Pons (tissue), 1 donor: ENCODE measurements at places on chromosomes 6 and 20.
A peak's percentile ranks its signal among the peaks of the same experiment; 100 is the strongest.

- peak; percentile 78 for DNase-seq
These were observed 171.4 kb upstream of the ZNF337 start for GRCh38 chr20:25867776-25868649.

GRCh38 chr20:42604998-42605956 lies 584.4 kb downstream of the PTPRT start:
- DNase-seq: no peak

- DNase-seq: peak; percentile 92
These were observed 52.3 kb upstream of the IFNGR1 start for GRCh38 chr6:137271245-137272183.

DNA sequence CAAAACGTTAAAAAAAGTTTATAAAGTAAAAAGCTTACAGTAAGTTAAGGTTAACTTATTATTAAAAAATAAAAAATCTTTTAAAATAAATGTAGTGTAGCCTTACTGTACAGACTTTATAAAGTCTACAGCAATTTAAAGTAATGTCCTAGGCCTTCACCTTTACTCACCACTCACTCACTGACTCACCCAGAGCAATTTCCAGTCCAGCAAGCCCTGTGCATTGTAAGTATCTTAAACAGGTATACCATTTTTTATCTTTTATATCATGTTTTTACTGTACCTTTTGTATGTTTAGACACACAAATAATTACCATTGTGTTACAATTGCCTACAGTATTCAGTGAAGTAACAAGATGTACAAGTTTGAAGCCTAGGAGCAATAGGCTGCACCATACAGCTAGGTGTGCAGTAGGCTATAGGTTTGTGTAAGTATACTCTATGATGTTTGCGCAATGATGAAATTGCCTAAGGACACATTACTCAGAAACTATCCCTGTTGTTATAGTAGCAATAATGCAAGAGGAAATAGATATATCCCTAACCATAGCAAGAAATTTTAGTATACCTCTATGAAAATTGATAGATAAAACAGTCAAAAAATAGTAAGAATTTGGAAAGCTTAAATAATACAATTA lies 39.5 kb downstream of the FBXO5 start:
- no peak for DNase-seq

DNA sequence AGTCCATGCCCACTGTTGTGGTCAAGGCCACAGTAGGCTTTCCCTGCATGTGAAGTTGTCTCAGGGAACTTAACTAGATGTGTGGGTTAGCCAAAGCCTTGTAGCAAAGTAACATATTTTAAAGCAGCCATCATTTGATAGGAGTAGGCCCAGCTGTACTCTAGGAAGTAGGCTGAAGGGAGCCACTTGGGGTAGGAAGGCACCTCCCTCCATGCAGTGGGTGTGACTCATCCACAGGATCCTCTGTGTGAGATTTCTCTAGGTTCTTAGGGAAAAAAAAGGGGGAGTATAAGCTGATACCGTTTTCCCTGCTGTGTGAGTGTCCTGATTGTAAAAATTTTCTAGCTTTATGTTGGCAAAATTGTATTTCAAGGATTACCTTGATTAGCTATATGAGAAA lies 44.7 kb downstream of the VAPB start:
- no peak for DNase-seq

DNA sequence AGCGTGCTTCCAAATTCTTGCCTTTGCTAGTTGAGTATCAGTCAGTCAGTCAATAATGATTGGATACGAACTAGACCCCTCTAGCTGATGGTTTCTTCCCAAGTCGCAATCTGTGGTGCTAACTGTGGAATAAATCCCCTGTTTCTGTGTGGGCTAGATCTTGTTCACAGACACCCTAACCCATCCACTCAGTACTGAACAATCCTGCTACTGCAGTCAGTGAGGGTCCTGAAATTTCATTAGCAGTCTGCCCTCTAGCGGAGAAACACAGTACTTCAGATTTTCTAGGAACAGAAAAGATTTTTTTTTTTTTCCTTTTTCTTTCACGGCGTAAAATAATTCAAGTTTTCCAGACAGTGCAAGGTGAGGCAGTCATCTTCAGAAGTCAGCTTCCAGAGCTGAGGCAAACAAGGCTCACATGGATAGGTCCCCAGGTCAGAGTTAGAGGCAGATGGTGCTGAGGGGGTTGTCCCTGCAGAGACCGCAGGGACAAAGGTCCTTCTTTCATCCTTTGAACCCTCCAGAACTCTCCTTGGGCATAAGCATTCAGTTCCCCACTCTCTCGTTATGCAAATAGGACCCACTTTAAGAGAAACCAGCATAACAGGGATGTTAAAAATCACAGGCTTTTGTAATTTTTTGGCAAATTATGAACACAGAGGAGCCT lies 119.6 kb downstream of the SCML4 start:
- peak; percentile 51 for DNase-seq

GRCh38 chr6:121435444-121436069 lies at the start of gene GJA1:
TSS of gene GJA1 (plus strand) at chr6:121435646. CDS start at chr6:121446848, 11,202 bp downstream.
- DNase-seq: peak; percentile 63

DNA sequence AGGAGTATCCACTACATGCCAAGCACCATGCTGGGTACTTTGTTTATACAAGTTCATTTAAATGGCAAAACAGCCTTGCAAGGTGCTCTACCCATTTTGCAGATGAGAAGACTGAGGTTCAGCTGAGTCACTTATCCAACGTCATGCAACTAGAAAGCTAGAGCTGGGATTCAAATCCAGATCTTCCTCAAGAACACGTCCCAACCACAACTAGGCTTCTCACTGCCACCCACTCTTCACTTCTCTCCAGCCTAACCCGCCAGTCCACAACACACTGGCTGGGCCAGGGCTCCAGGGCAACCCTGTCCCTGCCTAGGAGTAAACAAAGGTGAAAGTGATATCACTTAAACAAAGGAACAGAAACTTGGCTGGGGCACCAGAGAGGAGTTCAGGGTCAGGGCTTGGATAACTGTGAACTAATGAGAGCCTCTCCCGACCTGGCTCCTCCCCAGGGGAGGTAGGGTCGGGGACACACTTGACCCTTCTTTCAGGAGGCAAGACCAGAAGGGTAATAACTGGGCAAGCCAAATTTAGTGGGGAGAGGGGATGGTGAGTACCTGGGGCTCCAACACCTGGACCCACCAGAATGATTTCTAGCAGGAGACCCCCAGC lies 7.9 kb downstream of the SDC4 start:
- DNase-seq: no peak

DNA sequence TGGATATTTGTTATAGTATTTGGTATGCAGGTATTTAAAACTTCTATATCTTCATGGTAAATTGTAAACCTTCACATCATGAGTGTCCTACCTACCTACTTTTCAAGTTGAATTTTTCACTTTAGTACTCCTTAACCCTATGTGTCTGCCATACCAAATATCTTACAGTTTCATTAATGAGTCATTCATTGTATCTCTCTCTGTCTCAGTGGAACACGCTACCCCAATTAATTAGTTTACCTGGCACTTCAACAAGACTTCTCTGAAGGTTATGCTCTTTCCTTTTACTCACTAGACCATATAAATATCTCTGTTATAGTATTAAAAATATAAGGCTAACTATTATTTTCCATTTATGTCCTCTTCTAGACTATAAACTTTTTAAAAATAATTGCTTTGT lies 123.9 kb upstream of the GJE1 start:
- DNase-seq: no peak

GRCh38 chr20:19785173-19785982 lies 27.3 kb downstream of the RIN2 start:
- peak; percentile 64 for DNase-seq

- no peak for DNase-seq
These were observed 423.4 kb upstream of the IMPG1 start for GRCh38 chr6:76495909-76496308.

- no peak for DNase-seq
These were observed 425 bp downstream of the FOXA2 start for GRCh38 chr20:22583773-22584521.

GRCh38 chr6:53682632-53683031 lies 17.1 kb upstream of the KLHL31 start:
- no peak for DNase-seq

DNA sequence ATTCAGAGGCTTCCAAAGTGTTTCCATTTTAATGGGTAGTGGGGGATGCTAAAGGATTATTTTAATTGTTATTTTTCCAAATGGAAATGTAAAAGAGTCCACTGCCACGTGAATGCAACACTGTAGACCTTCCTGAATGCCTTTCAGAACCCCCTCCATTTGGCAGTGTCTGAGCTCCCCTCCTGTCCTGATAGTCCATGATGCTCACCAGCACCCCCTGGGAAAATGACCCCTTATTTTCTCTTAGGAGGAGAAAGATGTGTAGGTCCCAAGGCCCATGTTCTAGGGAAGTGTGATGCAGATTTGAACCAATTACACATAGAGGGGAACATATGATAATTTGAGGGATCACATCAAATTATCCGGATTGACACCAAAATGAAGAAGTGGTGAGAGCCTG lies 46.8 kb upstream of the SH3BGRL2 start:
- no peak for DNase-seq

GRCh38 chr6:70351461-70351860 lies 48.6 kb upstream of the COL9A1 start:
- DNase-seq: peak; percentile 34

GRCh38 chr20:48745330-48745729 lies 82.5 kb downstream of the PREX1 start:
- no peak for DNase-seq

DNA sequence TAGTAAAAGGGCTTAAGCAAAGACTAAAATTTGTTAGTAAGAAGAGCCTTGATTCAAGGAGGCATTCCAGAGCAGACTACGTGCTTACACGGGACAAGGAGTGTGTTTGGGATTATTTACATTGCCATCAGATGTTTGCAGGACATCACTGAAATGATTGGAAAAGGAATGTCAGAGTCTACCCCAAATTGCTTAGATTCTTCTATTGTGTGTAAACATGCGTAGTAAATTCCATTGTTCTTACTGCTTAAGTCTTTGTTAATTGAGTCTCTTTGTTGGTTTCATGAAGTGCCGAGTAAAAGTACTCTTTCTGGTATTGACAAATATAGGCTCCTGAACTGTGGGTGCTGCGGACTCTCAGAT lies 60.5 kb downstream of the CD83 start:
- DNase-seq: no peak

- DNase-seq: no peak
These were observed 38.8 kb downstream of the SRC start for GRCh38 chr20:37384683-37385174.

DNA sequence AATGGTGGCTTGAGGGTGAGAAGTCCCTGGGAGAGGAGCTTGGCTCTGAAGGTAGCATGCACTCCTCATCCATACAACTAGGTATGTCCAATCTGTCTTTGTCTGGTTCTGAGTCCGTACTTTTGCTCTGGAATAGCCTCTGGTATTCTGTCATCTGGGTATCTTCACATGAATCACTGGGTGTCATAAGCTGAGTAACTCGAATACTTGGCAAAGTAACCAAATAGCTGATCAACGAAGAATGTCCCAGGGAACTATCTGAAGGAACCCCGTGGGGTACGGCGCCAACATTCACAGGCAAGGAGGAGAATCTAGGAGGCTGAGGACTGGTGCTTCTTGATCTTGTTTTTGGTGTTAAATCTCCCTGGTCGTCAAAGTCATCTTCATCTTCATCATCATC lies 184.8 kb downstream of the HIVEP2 start:
- no peak for DNase-seq

- peak; percentile 76 for DNase-seq
These were observed at the start of gene BICRAL for GRCh38 chr6:42781796-42782688. TSS of gene BICRAL (plus strand) at chr6:42782052. CDS start at chr6:42822023, 39,971 bp downstream.

DNA sequence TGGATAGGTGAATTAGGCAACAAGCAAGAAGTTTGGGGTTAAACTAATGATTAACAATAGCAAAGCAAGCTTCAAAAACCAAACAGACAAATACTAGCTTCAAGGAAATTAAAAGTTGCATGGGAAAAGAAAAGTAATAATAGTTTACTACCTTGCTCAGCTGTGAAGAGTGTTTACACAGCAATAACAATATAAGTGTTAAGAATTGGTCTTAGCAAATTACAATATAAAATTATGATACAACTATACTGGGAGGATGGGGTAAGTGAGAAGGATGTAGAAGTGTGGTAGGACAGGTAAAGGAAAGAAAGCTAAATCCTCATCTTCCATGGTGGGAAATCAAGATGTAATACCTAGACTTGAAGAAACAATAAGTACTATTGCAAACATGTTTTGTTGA lies 137.7 kb upstream of the MAFB start:
- no peak for DNase-seq

GRCh38 chr6:2817903-2818443 lies 23.7 kb downstream of the SERPINB1 start:
- DNase-seq: no peak

DNA sequence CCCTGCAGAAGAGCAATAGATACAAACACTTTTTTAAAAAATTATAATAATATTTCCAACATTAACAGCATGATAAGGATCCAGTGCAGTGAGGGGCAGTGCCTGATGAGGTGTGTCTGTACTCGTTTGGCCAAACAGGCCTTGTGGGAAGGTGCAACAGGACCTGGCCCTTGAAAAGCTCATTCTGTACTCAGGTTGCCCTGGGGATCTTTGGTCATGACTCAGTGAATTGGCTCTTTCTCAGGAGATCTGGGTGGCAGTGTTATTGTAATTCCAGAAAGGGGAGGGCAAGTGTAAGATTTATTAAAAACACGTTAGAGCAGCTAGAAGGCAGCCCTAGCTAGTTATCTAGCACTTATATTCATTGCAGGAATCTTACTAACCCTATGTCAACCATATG lies 2.9 kb upstream of the SPINT3 start:
- DNase-seq: no peak

- DNase-seq: no peak
These were observed 5.4 kb downstream of the NQO2 start for GRCh38 chr6:3005077-3005476.

DNA sequence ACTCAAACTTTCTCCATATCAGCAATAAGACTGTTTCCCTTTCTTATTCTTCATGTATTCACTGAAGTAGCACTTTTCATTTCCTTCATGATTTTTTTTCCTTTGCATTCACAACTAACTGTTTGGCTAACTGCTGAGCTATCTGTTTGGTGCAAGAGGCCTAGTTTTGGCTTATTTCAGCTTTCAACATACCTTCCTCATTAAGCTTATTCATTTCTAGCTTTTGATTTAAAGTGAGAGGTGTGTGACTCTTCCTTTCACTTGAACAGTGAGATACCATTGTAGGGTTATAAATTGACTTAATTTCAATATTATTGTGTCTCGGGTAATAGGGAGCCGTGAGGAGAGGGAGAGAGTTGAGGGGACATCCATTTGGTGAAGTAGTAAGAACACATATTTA lies 262.0 kb upstream of the PREP start:
- DNase-seq: no peak

GRCh38 chr6:143727035-143727434 lies 49.3 kb downstream of the PHACTR2 start:
- no peak for DNase-seq
